ENCODE measurements at places on chromosomes 5 and 9.

- DNase-seq: no peak
These were observed 291.9 kb downstream of the NFIB start for GRCh38 chr9:14021871-14022525.

GRCh38 chr9:109244179-109245132 lies 76.4 kb downstream of the EPB41L4B start:
- peak; percentile 78 for DNase-seq

- DNase-seq: no peak
These were observed 1.3 kb downstream of the NOTCH1 start for GRCh38 chr9:136544548-136544963.

GRCh38 chr9:114261987-114262386 lies 60.9 kb upstream of the ORM1 start:
- DNase-seq: no peak

DNA sequence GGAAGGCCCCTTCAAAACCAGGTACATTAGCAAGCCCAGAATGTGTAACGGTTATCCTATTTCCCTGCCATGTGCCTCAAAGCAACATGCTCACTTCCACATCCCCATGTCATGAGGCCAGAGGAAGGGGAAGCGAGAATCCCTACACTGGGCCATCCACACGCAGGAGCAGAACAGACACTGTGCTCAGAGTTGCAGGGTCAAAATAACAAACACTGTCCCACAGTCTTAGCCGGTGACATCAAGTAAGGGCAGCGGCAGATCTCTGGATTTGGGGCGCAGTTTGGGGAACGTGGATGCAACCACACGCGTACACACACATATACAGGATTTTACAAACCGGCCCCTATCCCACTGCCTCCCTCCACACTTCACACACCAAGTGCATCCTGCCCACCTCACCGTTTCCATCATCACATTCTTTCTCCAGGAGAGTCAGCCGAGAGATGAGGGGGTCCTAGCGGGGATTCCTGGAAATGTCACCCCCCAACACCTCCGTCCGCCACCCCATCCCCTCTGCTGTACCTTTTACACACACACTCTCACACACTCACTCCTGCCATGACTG lies 776 bp downstream of the APBA1 start:
- DNase-seq: no peak

DNA sequence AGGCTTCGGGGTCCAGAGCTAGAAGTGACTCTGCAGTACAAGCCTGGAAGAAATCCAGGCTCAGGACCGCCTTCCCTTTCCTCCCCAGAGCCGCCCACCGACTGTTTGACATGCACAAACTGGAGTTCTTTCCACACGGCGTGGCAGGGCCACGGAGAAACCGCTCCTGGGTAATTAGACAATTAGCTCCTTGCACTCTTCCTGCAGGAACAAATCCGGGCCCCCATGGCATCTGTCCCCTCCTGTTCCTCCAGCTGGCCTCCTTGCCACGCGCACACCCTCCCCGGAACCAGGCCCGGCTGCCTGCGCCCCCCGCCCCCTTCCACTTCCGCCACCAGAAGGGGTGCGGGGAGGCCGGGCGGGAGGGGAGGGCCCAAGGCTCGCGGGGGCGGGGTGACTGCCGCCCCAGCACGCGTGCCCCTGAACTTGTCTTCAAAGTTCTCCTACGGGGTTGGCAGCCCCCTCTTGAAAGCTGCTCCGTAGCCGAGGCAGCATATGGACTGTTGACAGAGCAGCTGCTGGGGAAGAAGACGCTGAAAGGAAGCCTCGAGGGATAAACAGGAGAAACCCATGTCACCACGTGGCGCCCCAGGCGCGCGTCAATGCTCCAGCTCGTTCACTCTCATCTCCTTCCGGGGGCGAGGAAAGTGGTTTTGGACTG lies 74.3 kb downstream of the SEC61B start:
- peak; percentile 10 for DNase-seq

- no peak for DNase-seq
These were observed 5.1 kb downstream of the STARD4 start for GRCh38 chr5:111507276-111507675.

- DNase-seq: no peak
These were observed 39.3 kb downstream of the UBE2R2 start for GRCh38 chr9:33856247-33856646.

DNA sequence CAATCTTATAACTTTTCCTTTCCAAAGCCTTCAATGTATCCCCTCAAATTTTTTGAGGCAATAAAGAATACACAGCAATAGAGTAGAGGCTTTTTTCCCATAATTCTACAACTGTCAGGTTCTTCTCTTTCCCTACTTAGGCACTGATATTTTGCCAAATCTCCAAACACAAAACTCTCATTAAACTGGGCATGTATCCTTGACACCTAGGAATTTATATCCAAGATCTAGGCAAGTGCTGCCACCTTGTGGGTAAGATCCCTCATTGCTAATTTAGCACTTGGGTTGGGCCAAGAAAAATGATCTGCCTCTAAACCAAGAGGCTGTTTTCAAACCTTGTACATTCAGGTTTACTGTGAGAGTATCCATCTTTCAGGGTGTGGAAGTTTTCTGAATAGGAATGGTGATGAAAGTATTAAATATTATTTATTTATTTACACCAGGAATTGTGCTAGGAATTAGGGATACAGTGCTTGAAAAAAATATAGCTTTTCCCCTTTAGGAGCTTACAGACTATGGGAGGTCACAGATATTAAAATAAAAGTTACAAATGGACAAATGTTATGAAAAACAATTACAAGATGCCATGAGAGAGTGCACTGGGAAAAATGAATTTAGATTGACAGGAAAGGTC lies 17.6 kb downstream of the TSTD2 start:
- peak; percentile 32 for DNase-seq

DNA sequence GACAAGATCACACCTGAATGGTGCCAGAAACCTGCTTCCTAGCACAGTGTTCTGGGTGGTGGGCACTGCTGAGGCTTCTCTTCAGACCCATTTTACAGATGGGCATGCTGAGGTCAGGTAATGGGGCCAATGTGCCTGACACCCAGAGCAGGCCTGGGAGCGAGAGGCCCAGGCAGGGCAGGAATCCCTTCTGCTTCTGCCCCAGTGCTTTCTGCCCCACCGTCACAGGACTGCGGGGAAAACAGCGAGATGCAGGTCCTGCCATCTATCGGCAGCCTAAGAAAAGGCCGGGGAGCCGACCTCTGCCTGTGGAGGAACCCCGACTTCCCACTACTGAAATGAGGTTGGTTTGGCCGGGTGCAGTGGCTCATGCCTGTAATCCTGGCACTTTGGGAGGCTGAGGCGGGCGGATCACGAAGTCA lies 22.8 kb upstream of the RNU6ATAC start:
- no peak for DNase-seq

DNA sequence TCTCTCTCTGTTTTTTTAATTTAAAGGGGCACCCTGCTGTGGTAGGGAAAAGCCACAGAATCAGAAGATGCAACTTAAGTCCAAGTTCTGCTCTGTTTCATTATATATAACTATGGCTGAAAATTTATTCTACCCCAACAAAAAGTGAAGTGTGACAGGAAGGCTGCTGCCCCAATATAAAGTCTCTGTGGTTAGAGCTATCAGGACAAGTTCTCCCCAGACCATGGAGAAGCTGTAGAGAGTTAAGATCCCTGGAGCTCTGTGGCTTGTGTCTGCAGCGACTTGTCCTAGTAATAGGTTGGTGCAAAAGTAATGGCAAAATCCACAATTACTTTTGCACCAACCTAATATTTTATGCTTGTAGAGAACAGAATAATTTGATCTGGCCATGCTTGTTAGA lies 250.9 kb downstream of the PSAT1 start:
- no peak for DNase-seq

- no peak for DNase-seq
These were observed 267.8 kb upstream of the NREP start for GRCh38 chr5:112024769-112025168.

- no peak for DNase-seq
These were observed 280.3 kb upstream of the CDH9 start for GRCh38 chr5:27318701-27319100.

DNA sequence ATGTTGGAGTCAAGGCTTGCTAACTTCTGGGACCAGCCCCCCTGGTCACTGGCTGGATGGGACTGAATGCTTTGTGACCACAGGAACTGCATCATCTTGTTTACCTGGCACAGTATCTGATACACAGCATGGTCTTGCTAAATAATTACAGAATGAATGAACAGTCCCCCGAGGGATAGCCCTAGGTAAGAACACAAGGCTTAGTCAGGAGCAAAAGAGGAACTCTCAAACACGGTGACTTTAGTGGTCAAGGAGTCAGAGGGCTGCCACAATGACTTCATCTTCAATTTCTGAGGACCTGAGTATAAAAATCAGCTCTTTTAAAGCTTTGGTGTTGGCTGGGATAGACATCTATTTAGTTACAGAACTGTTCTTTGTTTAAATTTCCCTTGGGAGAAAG lies 15.1 kb upstream of the CXCL14 start:
- DNase-seq: no peak

DNA sequence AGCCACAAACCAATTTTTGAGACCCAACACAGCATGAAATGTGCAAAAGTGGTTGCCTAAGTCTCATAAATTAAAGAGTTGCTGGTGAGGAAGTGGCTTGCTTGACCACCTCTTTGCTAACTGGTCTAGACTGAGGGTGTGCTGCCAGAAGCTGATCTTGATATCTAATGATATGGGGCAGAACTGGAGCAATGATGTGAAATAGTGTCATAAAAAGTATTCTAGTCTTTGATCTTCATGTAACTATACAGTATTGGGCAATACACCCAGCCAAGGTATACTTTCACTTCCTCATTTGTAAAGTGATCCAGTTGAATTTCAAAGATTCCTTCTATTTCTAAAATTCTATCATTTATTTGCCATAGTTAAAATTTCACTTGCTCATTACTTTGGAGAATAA lies 5.9 kb upstream of the YTHDC2 start:
- DNase-seq: no peak

GRCh38 chr5:123753937-123754891 lies 242.2 kb downstream of the CSNK1G3 start:
- no peak for DNase-seq

DNA sequence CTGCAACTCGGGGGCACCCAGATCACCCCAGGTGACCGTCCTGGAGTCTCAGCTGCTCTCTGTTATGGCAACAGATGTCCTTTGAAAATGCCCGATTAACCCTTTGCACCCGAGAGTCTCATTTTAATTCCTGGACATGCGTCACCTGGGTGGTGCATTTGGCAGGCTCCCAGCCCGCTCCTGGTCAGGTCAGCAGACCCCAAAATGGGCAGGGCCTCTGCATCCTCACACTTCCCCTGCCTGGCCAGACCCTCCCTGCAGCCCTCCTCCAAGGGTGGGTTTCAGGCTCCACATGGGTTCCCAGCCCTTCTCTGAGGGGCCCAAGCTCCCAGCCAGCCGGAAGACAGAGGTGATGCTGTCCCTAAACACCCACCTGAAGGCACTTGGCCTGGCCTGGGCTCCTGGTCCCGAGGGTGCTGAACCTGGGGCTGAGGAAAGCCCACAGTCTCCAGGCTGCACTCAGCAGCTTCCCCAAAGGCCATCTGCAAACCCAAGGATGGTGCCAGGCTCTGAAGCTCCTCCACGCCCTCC lies 69.4 kb downstream of the PSMB7 start:
- DNase-seq: no peak

DNA sequence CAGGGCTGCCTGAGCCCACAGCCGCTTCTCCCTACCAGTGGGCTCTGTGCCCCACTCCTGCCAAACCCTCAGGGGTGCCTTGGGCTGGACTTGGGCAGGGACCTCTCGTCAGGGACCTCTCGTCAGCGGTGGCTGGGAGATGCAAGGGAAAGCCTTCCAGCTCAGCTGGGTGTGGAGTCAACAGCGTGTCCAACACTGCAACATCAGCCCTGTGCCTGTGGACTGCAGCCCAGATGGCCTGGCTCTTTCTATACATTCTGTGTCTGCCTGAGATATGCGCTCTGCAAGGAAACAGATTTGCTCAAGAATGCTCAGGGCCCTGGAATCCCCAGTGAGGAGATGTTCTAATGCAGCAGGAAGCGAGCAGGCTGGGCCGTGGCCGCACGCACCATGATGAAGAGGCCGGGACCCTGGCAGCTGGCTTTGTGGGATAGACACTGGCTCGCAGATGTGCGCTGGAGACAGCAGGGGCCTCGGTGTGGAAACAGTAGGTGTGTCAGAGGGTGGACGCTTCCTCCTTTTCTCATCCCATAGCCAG lies 85.0 kb upstream of the COL5A1 start:
- DNase-seq: no peak

DNA sequence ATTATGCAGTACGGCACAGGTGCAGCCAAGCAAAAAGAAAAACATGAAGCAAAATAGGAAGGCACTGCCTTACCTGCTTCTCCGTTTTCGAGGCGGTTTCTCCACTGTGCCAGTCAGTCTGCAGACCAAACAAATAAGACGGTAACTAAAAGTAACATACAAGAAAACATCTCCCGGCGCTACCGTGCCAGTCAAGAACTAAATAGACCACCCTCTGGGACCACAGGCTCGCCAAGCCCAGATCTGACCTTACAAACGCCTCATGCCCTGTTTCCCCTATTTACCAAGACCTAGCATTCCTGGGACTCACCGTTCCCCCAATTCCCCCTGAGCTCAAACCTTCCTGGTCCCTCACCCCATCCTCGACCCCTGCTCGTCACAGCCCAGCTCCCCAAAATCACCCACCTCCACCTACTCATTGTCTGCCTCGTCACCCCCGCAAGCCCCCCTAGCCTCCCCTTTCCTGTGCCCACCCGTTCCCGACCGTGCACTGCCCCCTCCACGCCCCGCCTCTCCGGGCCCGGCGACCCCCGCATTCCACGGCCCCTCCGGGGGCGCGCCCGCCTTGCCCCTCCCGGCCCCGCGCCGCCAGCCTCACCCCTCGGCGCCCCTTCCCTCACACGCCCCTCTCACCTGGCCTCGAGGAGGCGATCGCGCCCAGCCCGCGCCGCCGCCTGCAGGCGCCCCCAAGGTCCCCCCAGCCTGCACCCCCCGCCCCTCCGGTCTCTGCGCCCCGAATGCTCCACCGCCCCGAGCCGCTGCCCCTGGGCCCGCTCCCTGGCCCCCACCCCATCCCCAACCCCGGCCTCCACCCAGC lies 560 bp downstream of the SCAI start:
- DNase-seq: peak; percentile 4

- no peak for DNase-seq
These were observed 20.0 kb downstream of the STC2 start for GRCh38 chr5:173308226-173308625.

- DNase-seq: peak; percentile 56
These were observed 37.3 kb downstream of the FBXW2 start for GRCh38 chr9:120755810-120756434.

- no peak for DNase-seq
These were observed 39.0 kb upstream of the ZSWIM6 start for GRCh38 chr5:61293071-61293470.

DNA sequence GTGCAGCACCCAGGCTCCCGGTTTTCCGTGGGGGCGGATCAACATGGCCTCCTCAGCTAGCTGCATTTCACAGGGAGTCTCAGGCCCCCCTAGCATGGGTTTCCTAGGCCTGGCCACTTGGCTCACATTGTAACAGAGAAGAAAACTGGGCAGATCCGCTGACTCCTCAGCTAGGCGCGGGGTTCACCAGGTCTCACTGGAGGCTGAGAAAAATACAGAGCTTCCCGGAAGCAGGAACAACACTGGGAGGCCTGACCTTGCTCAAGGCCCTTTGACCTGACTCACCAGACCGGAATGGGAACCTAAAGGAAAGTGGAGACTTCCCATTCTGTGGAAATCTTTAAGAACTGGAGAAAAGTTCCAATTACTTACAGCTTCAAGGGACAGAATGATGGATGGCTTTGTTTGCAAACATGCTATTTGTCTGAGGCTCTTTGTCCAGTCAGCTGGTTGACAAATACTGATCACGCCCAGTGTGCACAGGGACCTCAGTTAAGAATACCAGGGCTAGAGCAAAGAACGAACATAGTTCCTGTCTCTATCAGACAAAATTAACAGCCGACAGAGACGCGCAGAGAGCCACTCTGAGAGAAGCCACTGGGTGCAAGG lies 88.7 kb upstream of the LRRTM2 start:
- no peak for DNase-seq
